ENCODE measurements at places on chromosomes 7 and 10. TPM values are rescaled to one million over a fixed set of nuclear protein-coding genes. Genes with fewer than 3 reads are reported as not detected.

ASIC3 gene
- 5.7 TPM for total RNA-seq

FOXI2 gene
- total RNA-seq = not detected

ASB15 gene
- total RNA-seq = not detected

MKI67 gene
- 10.0 TPM for total RNA-seq

RAB11FIP2 gene
- 32.1 TPM for total RNA-seq

CCT6A gene
- total RNA-seq = 48.1 TPM

TAS2R5 gene
- total RNA-seq = 1.3 TPM

AKR1E2 gene
- 4.0 TPM for total RNA-seq

PRSS37 gene
- total RNA-seq = not detected

NCF1 gene
- total RNA-seq = 62.2 TPM

NKX6-2 gene
- total RNA-seq = not detected

SERPINE1 gene
- total RNA-seq = 1.1 TPM

CHST15 gene
- 1.9 TPM for total RNA-seq

Measured in natural killer cell (primary cell).